T-cell (primary cell): ENCODE measurements at places on chromosomes 4 and X. TPM values are rescaled to one million over a fixed set of nuclear protein-coding genes. Genes with fewer than 3 reads are reported as not detected.

DGKK gene
- total RNA-seq, result 0.26 TPM

ATP1B4 gene
- total RNA-seq, result not detected

TMPRSS11D gene
- total RNA-seq, result not detected

LAMP2 gene
- 31.3 TPM for total RNA-seq

HSFX3 gene
- not detected for total RNA-seq

BANK1 gene
- total RNA-seq, result 4.5 TPM

MAGEE2 gene
- total RNA-seq, result not detected

C4orf36 gene
- total RNA-seq, result not detected

ETDB gene
- not detected for total RNA-seq

CYTL1 gene
- total RNA-seq, result 0.38 TPM

CT47B1 gene
- total RNA-seq, result not detected

FDCSP gene
- total RNA-seq, result not detected

SSX2B gene
- not detected for total RNA-seq

XPNPEP2 gene
- total RNA-seq, result 0.35 TPM

ZFYVE28 gene
- 56.2 TPM for total RNA-seq

NUP62CL gene
- 0.26 TPM for total RNA-seq

PRRG3 gene
- not detected for total RNA-seq

AKAP4 gene
- not detected for total RNA-seq

SSX4 gene
- total RNA-seq, result not detected

CLTRN gene
- total RNA-seq, result 0.46 TPM

LEF1 gene
- 776 TPM for total RNA-seq

IRS4 gene
- not detected for total RNA-seq

CSN1S1 gene
- not detected for total RNA-seq

BEX1 gene
- total RNA-seq, result 0.33 TPM

NHSL2 gene
- 9.9 TPM for total RNA-seq

SPOCK3 gene
- total RNA-seq, result not detected

FGFR3 gene
- total RNA-seq, result 0.90 TPM

RADX gene
- 6.9 TPM for total RNA-seq

MEPE gene
- total RNA-seq, result not detected

GAGE12F gene
- 0.64 TPM for total RNA-seq

AASDH gene
- 13.3 TPM for total RNA-seq

UBE2D3 gene
- total RNA-seq, result 289 TPM

WWC2 gene
- total RNA-seq, result 7.4 TPM

SULT1B1 gene
- total RNA-seq, result 10.6 TPM

HTN1 gene
- total RNA-seq, result not detected

CSAG3 gene
- total RNA-seq, result not detected

CT45A2 gene
- total RNA-seq, result not detected
